ENCODE measurements at places on chromosomes 7 and 10. TPM values are rescaled to one million over a fixed set of nuclear protein-coding genes. Genes with fewer than 3 reads are reported as not detected.

DNA sequence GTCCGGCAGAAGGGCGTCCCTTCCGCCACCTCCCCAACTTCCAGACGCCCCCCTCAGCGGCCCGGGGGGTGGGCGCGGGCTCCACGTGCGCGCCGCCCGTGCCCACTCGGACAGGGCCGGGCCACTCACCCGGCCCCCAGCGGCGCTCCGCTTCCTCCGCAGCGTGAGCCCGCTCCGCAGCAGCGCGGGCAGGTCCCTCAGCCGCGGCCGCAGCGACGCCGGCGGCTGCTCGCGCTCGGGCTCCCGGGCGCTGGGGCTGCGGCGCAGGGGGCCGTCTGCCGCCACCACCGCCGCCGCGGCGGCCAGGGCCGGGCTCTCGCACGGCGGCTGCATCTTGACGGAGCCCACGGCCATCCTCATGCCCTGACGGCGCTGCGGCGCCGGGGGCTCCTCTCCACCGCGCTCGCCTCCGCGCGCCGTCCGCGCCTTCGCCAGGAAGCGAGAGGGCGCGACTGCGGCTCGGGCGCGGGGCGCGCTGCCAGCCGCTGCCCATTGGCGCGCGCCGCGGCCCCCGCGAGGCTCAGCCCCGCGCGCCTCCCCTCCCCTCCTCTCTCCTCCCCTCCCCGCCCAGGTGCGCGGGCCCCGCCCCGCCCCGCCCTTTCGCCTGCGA is at the start of gene RAPGEF5:
Gene RAPGEF5, minus strand, starts transcription at position 454 of the 610 bp plus-strand sequence. Its CDS starts 94 bp downstream, at position 360.
- H3K4me3 ChIP-seq = peak within 1 kb of the TSS; percentile 73
- no peak within 1 kb of the TSS for H3K27ac ChIP-seq
- no peak for DNase-seq

DNA sequence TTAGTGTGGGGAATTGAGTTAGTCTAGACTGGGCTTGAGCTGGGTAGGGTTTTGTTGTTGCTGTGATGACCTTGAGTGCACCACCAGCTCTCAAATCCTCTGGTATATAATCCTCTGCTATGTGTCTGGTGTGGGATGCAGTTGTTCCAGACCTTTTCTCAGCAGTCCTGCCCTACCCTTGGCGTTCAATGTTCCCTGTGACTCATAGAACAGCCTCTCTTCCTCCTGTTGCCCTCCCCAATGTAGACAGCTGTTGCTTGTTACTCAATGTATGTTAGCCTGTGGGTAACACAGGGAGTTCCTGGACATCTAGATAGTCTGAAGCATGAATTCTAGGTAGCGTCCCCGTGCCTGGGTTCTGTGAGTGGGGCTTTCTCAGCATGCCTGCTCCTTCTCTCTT is 19.8 kb downstream of the ACBD7 start:
- no peak for DNase-seq
- no peaks in the 10 kb centered on the region for H3K4me1 ChIP-seq
- H3K4me3 ChIP-seq = no peak overlapping the region

DNA sequence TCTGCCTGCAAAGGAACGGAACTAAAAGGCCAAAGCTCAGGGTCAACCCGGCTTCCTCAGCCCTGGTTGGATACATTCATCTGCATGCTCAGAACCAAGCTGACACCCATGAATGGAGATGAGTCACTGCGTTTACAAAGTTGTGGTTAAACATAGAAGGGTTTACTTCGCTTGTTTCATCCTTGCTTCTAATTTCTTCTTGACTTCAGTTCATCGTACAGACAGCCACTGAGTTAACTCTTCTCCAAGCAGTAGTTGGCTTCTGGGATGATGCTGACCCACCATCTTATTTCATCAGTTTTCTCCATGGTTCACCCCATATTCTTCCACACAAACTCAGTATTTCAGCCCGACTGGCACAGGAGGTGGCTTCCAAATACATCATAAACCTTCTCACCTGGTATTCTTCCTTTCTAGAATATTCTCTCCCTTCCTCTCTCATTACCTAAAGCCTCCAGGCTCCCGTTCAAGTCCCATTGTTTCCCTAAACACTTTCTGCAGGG is 166.3 kb upstream of the RNF32 start:
- H3K36me3 ChIP-seq = no peaks in the 10 kb centered on the region
- DNase-seq = no peak
- H3K4me1 ChIP-seq = no peaks in the 10 kb centered on the region
- no peak overlapping the region for H3K4me3 ChIP-seq

GRCh38 chr10:986137-986825 is 2.0 kb upstream of the GTPBP4 start:
- peak overlapping the region; percentile 97 for H3K4me3 ChIP-seq
- H3K4me1 ChIP-seq = peaks cover 34% of the 10 kb centered on the region
- H3K36me3 ChIP-seq = peaks cover 24% of the 10 kb centered on the region
- H3K27ac ChIP-seq = peak overlapping the region; percentile 40
- DNase-seq = no peak
- no peaks in the 10 kb centered on the region for H3K27me3 ChIP-seq

GRCh38 chr10:124957404-124957947 is 15.6 kb downstream of the ZRANB1 start:
- H3K4me1 ChIP-seq = peaks cover 13% of the 10 kb centered on the region
- DNase-seq = no peak
- H3K27me3 ChIP-seq = no peaks in the 10 kb centered on the region
- H3K4me3 ChIP-seq = no peak overlapping the region

GRCh38 chr10:45461034-45461433 is 87.0 kb downstream of the ALOX5 start:
- peak overlapping the region; percentile 37 for H3K27ac ChIP-seq
- no peaks in the 10 kb centered on the region for H3K27me3 ChIP-seq
- H3K36me3 ChIP-seq = peaks cover 39% of the 10 kb centered on the region
- peaks cover 69% of the 10 kb centered on the region for H3K4me1 ChIP-seq

DNA sequence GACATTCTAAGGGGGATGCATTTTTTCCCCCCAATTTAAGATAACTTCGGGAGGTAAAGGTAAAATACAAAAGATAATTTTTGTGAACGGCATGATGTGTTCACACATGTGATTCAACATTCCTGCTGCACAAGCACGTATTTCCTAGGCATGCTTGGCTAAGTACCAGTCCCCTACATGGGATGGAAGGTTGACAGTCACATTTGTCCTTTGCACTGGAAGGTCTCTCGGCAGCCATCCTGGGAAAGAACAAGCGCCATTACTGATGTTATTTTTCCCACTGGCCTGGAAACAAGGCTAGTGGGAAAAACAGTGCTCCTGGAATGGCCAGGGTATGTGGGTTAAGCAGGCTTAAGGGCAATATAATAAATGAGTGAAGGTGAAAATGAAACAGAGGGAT is 276.2 kb upstream of the AOAH start:
- H3K36me3 ChIP-seq = peaks cover 25% of the 10 kb centered on the region
- no peak for DNase-seq
- H3K4me1 ChIP-seq = no peaks in the 10 kb centered on the region
- H3K27me3 ChIP-seq = no peaks in the 10 kb centered on the region
- no peak overlapping the region for H3K4me3 ChIP-seq

- no peaks in the 10 kb centered on the region for H3K27me3 ChIP-seq
- peaks cover 35% of the 10 kb centered on the region for H3K36me3 ChIP-seq
- H3K4me1 ChIP-seq = peaks cover 18% of the 10 kb centered on the region
- H3K27ac ChIP-seq = no peak overlapping the region
- DNase-seq = no peak
Measured at GRCh38 chr7:104971290-104972071, 42.5 kb upstream of the KMT2E start.

GRCh38 chr7:29924006-29924405 is 65.6 kb downstream of the SCRN1 start:
- no peak overlapping the region for H3K4me3 ChIP-seq
- H3K27me3 ChIP-seq = no peaks in the 10 kb centered on the region
- no peaks in the 10 kb centered on the region for H3K36me3 ChIP-seq

- H3K36me3 ChIP-seq = peaks cover 12% of the 10 kb centered on the region
- peaks cover 39% of the 10 kb centered on the region for H3K4me1 ChIP-seq
- no peaks in the 10 kb centered on the region for H3K27me3 ChIP-seq
- DNase-seq = no peak
- H3K4me3 ChIP-seq = no peak overlapping the region
Measured at GRCh38 chr7:4689151-4689550, 7.1 kb downstream of the FOXK1 start.

DNA sequence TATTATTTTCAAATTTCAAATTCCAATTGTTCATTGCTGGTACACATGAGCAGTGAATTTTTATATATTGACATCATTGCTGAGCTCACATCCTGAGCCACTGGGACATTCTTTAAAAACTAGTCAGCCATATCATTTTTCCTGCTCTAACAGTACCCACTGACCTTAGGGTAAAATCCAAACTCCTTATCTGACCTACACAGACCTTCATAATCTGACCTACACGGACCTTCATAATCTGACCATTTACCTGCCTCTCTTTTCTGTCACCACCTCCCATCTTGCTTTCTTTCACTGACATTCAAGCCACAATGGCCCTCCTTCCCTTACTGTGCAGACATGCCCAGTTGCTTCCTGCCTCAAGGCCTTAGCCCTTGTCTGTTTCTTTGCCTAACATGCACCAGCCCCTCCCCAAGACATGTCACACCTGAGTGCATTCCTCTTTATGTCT is 16.1 kb upstream of the CUZD1 start:
- H3K27ac ChIP-seq = no peak overlapping the region
- DNase-seq = no peak
- peaks cover 10% of the 10 kb centered on the region for H3K4me1 ChIP-seq
- H3K4me3 ChIP-seq = no peak overlapping the region
- H3K36me3 ChIP-seq = peaks cover 13% of the 10 kb centered on the region

- H3K27ac ChIP-seq = no peak overlapping the region
- peaks cover 5% of the 10 kb centered on the region for H3K4me1 ChIP-seq
- no peaks in the 10 kb centered on the region for H3K27me3 ChIP-seq
- DNase-seq = no peak
- no peak overlapping the region for H3K4me3 ChIP-seq
- peaks cover 46% of the 10 kb centered on the region for H3K36me3 ChIP-seq
Measured at GRCh38 chr7:39700932-39701331, 77.6 kb downstream of the RALA start.

KCND2 gene
- not detected for total RNA-seq

MACC1 gene
- total RNA-seq = not detected

GIMAP7 gene
- total RNA-seq = 46.9 TPM

DKK1 gene
- total RNA-seq = not detected

MEPCE gene
- 57.6 TPM for total RNA-seq

DNAJC1 gene
- 26.2 TPM for total RNA-seq

BMS1 gene
- total RNA-seq = 35.6 TPM

C10orf67 gene
- 0.18 TPM for total RNA-seq

SLC16A12 gene
- not detected for total RNA-seq

SHOC2 gene
- total RNA-seq = 50.7 TPM

TAS2R41 gene
- total RNA-seq = not detected

LRMDA gene
- not detected for total RNA-seq

CCDC136 gene
- 11.1 TPM for total RNA-seq

TRIM50 gene
- total RNA-seq = not detected
